ENCODE measurements at places on chromosomes 2 and 18. TPM values are rescaled to one million over a fixed set of nuclear protein-coding genes. Genes with fewer than 3 reads are reported as not detected.

Gene TMEM178A
- total RNA-seq: not detected

Gene PLGLB2
- total RNA-seq: 0.32 TPM

Gene REG3G
- total RNA-seq: not detected

Gene AGFG1
- 43.6 TPM for total RNA-seq

Gene LRRTM1
- total RNA-seq: not detected

Gene ALPG
- total RNA-seq: not detected

Gene ELOA2
- total RNA-seq: not detected

Gene DLGAP1
- not detected for total RNA-seq

Gene ITGA6
- 260 TPM for total RNA-seq

Gene ANKRD30B
- not detected for total RNA-seq

Gene TCF23
- total RNA-seq: not detected

Gene TYMS
- 32.5 TPM for total RNA-seq

Gene LINC00305
- total RNA-seq: not detected

Gene UGT1A6
- total RNA-seq: not detected

Gene NT5C1B
- not detected for total RNA-seq

Gene C2orf72
- not detected for total RNA-seq

Gene SERPINB12
- total RNA-seq: not detected

Gene ATIC
- total RNA-seq: 10.7 TPM

Gene VSNL1
- 0.76 TPM for total RNA-seq

Gene CRACDL
- total RNA-seq: 7.3 TPM

Gene DSC1
- not detected for total RNA-seq

Gene TLX2
- not detected for total RNA-seq

Gene SUMO1
- total RNA-seq: 208 TPM

Gene CHAC2
- 12.3 TPM for total RNA-seq

Gene MLPH
- total RNA-seq: not detected

Gene FHOD3
- 0.32 TPM for total RNA-seq

Gene ZNF512
- 26.6 TPM for total RNA-seq

Gene TMEM127
- total RNA-seq: 15.8 TPM

Gene CAPG
- total RNA-seq: 39.7 TPM

Gene INO80B
- total RNA-seq: 23.1 TPM

Gene SERPINB7
- 0.30 TPM for total RNA-seq

Gene SLC16A14
- total RNA-seq: 0.46 TPM

Gene POTEJ
- not detected for total RNA-seq

Gene SERPINB11
- not detected for total RNA-seq

Gene FEV
- total RNA-seq: not detected

Gene KRCC1
- total RNA-seq: 22.8 TPM

Gene VWC2L
- total RNA-seq: not detected

Data from epithelial cell of umbilical artery (primary cell).